ENCODE measurements at places on chromosomes 3 and 15. TPM values are rescaled to one million over a fixed set of nuclear protein-coding genes. Genes with fewer than 3 reads are reported as not detected.

DGKG gene
- total RNA-seq = 10.8 TPM

SLC27A2 gene
- not detected for total RNA-seq

AHSG gene
- total RNA-seq = not detected

HIGD2B gene
- not detected for total RNA-seq

SPATA12 gene
- total RNA-seq = not detected

RETNLB gene
- not detected for total RNA-seq

GRM7 gene
- 15.8 TPM for total RNA-seq

DNA sequence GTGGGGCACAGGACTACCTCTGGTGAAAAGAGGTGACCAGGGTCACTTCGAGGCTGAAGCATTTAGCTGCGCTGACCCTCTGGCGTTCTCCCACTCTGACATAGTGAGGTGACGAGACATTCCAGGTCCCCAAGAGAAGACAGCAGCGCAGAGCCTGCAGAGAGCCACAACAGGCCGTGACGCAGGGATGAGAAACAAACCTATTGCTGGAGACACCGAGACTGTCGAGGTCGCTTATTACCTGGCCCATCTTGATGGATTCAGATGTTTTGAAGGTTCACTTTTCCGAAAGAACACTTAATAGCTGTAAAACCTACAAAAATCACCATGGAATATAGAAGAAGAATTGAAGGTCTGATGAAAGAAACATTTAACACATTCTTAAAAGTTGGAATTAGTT, 466.3 kb downstream of the NR2F2 start:
- no peak for DNase-seq
- no peaks in the 10 kb centered on the region for H3K27me3 ChIP-seq
- H3K4me3 ChIP-seq = no peak overlapping the region
- no peak overlapping the region for H3K27ac ChIP-seq
- no peaks in the 10 kb centered on the region for H3K36me3 ChIP-seq

GRCh38 chr3:11140030-11140712, 14.1 kb upstream of the HRH1 start:
- DNase-seq = no peak
- no peak overlapping the region for H3K27ac ChIP-seq
- H3K27me3 ChIP-seq = no peaks in the 10 kb centered on the region
- H3K36me3 ChIP-seq = no peaks in the 10 kb centered on the region
- no peak overlapping the region for H3K4me3 ChIP-seq

DNA sequence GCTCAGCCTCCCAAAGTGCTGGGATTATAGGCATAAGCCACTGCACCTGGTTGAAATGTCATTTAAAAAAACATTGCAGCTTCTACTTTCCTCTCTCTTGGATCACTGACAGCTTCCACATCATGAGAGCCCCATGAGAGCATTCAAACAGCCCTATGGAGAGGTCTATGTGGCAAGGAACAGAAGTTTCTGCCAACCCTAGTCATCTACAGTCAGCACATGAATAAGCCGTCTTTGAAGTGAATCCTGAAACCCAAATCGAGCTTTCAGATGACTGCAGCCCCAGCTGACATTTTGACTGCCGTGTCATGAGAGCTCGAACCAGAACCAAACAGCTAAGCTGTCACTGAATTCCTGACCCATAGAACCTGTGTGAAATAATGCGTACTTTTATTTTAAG, 39.8 kb downstream of the CD200R1L start:
- H3K4me3 ChIP-seq = no peak overlapping the region
- H3K4me1 ChIP-seq = peaks cover 8% of the 10 kb centered on the region
- no peak for DNase-seq
- no peaks in the 10 kb centered on the region for H3K27me3 ChIP-seq
- H3K36me3 ChIP-seq = no peaks in the 10 kb centered on the region
- H3K27ac ChIP-seq = no peak overlapping the region

DNA sequence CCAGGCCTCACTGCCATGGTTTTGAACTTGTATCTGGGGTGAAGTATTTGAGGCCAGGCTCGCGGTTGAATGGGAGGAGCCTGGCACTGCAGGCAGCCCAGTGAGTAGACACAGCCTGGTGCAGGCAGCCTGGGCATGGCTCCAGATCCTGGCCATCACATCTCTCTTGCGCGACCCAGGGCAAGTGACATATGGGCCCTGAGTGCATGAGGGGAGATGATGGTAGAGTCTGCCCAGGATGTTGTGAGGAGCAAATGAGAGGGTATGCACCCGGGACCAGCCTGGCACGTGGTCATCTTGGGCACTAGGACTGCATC, 103.5 kb downstream of the TBC1D2B start:
- H3K4me3 ChIP-seq = no peak overlapping the region
- no peak overlapping the region for H3K27ac ChIP-seq
- no peaks in the 10 kb centered on the region for H3K27me3 ChIP-seq
- no peaks in the 10 kb centered on the region for H3K4me1 ChIP-seq

DNA sequence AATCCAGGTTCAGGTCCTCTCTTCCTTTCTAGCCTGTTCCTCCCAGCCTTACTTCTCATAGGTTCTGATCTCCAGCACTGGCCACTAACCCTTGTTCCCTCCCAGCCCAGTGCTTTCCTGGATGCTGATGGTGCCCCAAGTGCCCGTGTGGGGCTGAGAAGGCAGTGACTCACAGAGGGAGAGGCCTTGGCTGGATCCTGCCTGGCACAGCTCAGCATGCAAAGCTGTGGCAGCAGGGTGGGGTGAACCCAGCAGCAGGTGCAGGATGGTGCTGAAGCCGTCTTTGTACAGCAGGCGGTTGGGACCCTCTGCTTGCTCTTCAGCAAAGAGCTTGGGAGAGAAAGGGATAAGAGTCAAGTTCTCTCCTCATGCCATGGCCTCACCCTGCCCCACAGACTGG, 7.6 kb downstream of the LPCAT4 start:
- no peaks in the 10 kb centered on the region for H3K4me1 ChIP-seq
- no peak overlapping the region for H3K27ac ChIP-seq
- H3K36me3 ChIP-seq = no peaks in the 10 kb centered on the region
- no peaks in the 10 kb centered on the region for H3K27me3 ChIP-seq

DNA sequence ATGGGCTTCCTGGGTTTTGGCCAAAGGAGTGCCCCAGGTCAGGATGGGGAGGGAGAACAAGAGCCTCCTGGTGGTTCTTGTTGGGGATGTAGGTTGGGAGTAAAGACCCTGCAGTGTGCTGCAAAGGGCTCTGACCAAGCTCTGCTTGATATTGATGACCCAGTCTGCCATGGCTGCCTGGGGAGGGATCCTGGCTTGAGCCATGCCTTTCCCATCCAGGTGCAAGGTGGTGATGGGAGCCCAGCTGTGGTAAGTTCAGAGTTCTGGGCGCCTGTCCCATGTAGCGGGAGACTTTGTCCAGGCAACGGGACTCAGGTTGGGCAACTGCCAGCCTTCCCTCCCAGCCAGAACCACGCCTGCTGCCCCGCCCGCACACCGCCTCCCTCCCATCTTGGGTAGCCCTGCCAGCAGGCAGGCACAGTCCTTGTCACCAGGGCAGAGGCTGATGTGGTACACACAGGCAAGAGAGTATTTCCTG, 2.6 kb downstream of the GNAI2 start:
- H3K27me3 ChIP-seq = no peaks in the 10 kb centered on the region
- peak overlapping the region; percentile 91 for H3K27ac ChIP-seq
- DNase-seq = peak; percentile 75
- H3K4me3 ChIP-seq = peak overlapping the region; percentile 91

DNA sequence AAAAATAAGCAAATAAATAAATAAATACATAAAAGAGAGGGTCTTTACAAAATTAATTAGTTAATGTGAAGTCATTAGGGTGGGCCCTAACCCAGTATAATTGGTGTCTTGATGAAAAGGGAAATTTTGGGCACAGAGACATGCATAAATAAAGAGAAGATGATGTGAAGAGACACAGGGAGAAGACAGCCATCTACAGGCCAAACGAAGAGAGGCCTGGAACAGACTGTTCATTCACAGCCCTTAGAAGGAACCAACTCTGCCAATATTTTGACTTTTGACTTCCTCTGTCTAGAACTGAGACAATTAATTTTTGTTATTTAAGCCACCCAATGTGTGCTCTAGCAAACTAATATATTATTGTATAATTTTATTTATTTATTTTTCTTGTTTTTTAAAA, 29.6 kb upstream of the SELENOK start:
- no peak overlapping the region for H3K4me3 ChIP-seq
- H3K4me1 ChIP-seq = no peaks in the 10 kb centered on the region
- no peaks in the 10 kb centered on the region for H3K36me3 ChIP-seq
- no peak for DNase-seq
- no peaks in the 10 kb centered on the region for H3K27me3 ChIP-seq

DNA sequence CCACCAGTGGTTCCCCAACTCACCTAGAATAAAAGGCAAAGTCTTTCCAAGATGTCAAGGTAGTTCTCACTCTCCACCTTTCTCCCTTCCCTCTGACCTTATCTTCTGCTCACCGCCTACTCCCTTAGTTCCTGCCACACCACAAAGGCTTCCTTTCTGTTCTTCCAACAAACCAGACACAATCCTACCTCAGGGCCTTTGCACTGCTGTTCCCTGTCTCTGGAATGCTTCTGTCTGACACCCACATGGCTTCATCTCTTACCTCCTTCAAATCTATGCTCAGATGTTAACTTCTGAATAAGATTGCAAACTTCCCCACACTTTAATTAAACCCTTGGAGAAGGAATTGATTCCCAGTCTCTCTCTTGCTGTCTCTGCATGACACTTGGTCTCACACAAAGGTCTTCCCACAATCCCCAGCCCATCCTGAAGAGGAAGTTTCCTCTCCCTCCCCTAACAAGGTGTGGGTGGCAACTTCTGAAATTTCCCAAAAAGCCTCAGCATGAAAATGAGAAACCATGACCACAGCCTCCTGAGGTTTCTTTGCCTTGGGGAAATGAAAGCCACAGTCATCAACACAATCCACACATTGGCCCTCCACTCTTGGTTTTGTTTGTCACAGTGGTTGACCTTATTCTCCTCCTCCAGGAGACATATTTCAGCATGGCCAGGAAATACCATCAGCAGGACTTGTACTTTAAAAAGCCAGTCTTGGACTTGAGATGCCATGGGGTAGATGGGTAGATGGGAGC, 3.0 kb upstream of the RYK start:
- H3K27ac ChIP-seq = peak overlapping the region; percentile 96
- no peak overlapping the region for H3K4me3 ChIP-seq
- no peaks in the 10 kb centered on the region for H3K27me3 ChIP-seq
- no peak for DNase-seq
- H3K36me3 ChIP-seq = no peaks in the 10 kb centered on the region
- H3K4me1 ChIP-seq = peaks cover 7% of the 10 kb centered on the region

DNA sequence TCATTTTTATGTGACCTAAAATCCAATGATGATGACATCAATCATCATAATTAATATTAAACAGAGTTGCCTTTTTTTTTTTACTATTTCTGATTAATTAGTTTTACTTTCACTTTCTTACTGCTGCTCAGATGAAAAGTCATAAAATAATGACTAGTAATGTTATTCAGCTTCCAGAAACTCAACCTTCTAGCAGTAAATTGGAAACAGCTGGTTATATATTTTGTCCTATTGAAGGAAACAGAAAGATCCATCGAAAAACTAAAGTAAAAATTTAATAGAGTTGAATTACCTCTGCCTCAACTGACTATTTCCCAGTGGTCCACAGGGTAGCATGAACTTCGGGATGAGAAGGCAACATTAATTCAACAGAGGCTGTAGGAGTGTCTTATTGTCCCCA, 107.1 kb upstream of the PTX3 start:
- no peaks in the 10 kb centered on the region for H3K27me3 ChIP-seq
- H3K4me3 ChIP-seq = no peak overlapping the region
- H3K36me3 ChIP-seq = no peaks in the 10 kb centered on the region
- no peak for DNase-seq
- H3K4me1 ChIP-seq = no peaks in the 10 kb centered on the region

GRCh38 chr3:40516201-40516600, 8.6 kb upstream of the ZNF621 start:
- H3K27me3 ChIP-seq = no peaks in the 10 kb centered on the region
- no peaks in the 10 kb centered on the region for H3K4me1 ChIP-seq
- no peaks in the 10 kb centered on the region for H3K36me3 ChIP-seq
- no peak overlapping the region for H3K4me3 ChIP-seq

DNA sequence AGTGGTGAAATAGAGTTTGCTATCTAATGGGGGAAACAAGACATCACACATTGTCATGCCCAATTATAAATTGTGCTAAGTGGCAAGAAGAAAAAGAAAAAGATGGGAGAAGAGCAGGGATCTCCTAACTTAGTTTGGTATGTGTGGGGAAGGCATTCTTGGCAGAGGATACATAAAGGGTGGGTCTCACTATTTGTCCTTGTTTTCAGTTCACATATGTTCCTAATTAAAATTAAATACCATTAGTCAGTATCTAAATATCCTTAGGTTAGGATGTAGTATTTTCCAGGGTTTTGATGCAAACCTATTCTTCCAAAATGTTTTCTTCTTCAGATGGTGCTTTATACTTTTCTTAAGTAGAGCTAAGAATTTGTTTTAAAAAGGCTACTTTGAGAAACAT, 173.7 kb downstream of the B3GALNT1 start:
- no peaks in the 10 kb centered on the region for H3K4me1 ChIP-seq
- H3K27ac ChIP-seq = no peak overlapping the region
- no peak overlapping the region for H3K4me3 ChIP-seq
- no peak for DNase-seq

- H3K27me3 ChIP-seq = no peaks in the 10 kb centered on the region
- no peaks in the 10 kb centered on the region for H3K4me1 ChIP-seq
- no peak for DNase-seq
- H3K4me3 ChIP-seq = no peak overlapping the region
These were observed 73.2 kb downstream of the INO80 start for GRCh38 chr15:41042851-41043250.

GRCh38 chr3:178010306-178010705, 525.9 kb upstream of the KCNMB2 start:
- H3K4me3 ChIP-seq = no peak overlapping the region
- no peaks in the 10 kb centered on the region for H3K4me1 ChIP-seq
- DNase-seq = no peak
- no peaks in the 10 kb centered on the region for H3K36me3 ChIP-seq
- no peak overlapping the region for H3K27ac ChIP-seq

GRCh38 chr15:72196409-72197040, 1.1 kb downstream of the GRAMD2A start:
- no peaks in the 10 kb centered on the region for H3K36me3 ChIP-seq
- no peak overlapping the region for H3K27ac ChIP-seq
- H3K27me3 ChIP-seq = peaks cover 11% of the 10 kb centered on the region

- DNase-seq = no peak
- H3K27ac ChIP-seq = no peak overlapping the region
- no peaks in the 10 kb centered on the region for H3K27me3 ChIP-seq
- no peak overlapping the region for H3K4me3 ChIP-seq
- no peaks in the 10 kb centered on the region for H3K4me1 ChIP-seq
These were observed 2.1 kb upstream of the CHL1 start for GRCh38 chr3:194421-194820.

DNA sequence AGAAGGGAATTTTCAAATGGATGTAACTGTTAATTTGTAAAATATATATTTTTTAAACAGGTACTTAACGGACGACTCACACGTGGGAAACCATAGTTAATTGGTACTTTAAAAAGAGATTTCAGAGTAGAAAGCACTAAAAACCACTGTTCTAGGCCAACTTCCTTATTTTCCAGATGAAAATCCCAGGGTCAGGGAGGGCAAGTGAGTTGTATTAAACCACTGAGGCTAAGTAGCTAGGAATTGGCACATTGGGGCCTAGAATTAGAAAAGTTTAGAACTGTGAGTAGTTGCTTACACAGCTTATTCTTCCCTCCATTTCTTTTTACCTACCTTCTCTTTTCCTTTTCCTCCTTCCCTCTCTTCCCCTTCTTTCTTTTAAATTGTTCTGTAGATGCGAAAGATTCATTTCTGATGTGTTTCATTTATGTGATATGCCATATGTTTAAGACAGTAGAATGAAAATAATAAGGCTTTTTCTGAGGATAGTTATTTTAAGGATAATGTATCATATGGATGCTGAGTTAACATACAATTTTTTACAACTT, 4.1 kb upstream of the UTS2B start:
- no peak overlapping the region for H3K27ac ChIP-seq
- DNase-seq = no peak
- H3K36me3 ChIP-seq = no peaks in the 10 kb centered on the region
- H3K4me1 ChIP-seq = peaks cover 4% of the 10 kb centered on the region
- no peak overlapping the region for H3K4me3 ChIP-seq

Measured in uterus (tissue), 4 donors.